ENCODE measurements at places on chromosomes 11 and 22.

GRCh38 chr22:46260038-46260437 lies 3.1 kb downstream of the PKDREJ start:
- no peak for DNase-seq

DNA sequence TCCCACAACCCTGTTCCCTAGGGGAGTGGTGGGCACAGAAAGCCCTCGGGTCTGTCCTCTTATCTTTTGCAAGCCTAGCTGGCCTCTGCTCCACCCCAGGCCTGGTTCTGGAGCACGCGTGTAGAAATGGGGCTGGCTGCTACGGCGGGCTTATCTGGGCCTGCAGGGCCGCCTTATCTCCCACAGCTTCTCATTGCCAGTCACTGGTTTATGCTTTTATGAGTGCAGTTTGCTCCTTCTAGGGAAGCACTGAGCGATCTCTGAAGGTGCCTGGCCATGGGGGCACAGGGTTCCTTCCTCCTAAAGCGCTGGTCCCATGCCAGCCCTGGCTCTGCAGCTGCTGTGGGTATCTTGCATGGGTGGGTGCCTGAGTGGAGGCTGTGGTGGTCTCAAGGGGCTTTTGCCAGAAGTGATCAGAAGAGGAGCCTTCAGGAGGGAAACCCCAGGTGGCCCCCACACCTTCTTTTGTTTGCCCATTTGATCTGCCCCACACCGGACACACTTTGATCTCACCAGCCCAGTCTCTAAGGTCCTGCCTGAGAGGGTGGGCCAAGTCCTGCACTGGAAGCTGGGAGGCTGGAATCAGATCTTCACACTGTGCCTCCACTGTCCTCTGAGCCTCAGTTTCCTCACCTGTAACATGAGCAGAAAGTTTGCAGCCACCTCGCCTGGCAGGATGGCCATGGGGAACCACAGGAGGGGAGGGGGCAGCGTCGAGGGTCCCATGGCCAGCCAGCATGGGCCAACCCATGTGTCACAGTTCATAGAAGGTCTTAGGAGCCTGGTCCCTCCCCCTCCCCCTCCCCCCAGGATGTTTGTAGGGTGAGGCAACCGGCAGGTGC lies 86.6 kb upstream of the FGF3 start:
- no peak for DNase-seq

- DNase-seq: no peak
Observed at GRCh38 chr11:128852327-128853023, 14.6 kb downstream of the KCNJ1 start.

- no peak for DNase-seq
Observed at GRCh38 chr22:50260434-50260800, 1.1 kb downstream of the MAPK12 start.

DNA sequence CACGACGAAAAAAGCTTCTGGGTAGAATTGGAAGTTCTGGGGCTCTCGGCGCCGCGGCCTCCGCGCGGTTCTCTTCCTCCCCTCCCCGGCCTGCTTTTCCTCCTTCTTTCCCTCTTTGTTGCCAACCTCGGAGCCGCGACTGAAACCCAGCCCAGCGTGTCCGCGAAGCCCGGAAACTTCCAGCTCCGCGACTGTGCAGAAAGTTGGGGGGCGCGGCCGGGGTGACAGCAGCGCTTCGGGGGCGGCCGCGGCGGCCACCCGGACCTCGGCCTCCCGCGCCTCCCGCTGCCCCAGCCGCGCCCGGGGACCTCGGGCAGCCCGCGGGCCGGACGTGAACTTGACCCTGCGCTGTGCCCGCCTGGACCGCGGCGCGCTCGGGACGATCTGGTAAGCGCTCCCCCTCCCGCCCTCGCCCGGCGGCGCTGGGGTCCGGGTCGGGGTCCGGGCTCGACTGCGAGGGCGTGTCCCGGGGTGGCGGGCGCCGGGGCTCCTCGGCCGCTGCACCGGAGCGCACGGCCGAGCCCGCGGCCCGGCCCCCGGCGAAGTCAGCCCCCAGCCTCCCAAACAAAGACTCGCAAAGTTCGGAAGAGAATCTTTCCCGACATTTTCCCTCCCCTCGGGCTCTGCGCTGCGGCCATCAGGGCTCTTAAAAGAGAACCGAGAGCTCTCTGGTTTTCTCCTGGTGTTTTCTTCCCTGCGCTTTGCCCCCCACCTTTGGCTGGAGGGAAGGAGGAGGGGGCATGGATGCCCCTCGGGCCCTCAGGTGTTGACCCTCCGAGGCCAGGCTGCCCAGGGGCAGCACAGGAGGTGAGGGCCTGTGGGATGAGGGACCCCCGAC lies 67.9 kb upstream of the WNT7B start:
- DNase-seq: no peak

DNA sequence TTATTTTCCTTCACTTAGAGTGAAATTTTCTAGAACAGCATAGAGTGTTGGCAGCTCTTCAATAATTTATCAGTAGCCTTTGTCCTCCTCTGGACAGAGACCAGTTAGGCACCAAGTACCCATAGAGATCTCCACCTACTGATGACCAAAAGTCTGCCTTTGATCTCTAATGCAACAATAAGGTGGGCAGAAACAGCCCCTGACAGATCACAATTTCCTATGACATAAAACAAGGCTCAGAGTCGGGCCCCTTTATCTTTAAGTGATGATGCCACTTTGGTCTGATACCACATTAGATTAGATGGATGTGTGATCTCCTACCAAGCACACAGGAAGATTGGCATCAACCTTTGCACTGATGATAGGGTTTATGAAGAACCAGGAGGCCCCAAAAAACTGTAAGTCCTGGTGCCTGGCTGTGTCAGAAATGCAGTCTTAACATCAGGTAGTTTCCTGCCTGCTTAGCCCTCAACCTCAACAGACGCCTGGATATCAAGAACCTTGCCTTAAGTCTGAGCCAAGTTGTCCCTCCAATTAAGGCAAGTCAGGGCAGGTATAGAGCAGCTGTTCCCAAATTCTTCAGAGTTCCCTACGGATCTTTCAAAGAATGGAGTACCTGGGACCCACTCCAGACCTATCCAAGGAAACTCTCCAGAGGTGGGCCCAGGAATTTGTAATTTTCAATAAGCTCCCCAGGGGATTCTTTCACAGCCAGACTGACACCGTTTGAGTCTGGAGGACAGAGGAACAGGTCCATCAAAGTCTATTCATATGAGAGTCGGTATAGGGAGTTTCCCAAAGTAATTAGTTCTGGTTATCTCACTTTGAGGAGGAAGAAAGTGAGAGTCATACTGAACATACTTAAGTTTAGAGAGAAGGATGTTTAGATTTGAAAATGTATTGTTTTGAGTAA lies 30.6 kb upstream of the TMPRSS4 start:
- DNase-seq: no peak

DNA sequence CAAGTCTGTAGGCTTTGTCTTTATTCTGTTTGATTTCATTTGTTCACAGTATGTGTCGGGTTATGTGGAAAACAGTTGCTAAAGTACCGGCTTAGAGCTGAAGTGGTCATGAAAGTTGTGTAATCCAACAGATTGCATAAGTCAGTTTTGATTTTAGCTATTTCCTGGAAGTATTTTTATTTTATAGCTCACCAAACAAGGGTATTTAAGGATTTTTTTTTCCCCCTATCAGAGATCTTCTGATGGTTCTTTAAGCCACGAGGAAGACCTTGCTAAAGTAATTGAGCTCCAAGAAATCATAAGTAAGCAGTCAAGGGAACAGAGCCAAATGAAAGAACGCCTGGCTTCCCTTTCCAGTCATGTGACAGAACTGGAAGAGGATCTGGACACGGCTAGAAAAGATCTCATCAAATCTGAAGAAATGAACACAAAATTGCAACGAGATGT lies 55.9 kb downstream of the PPFIA1 start:
- DNase-seq: no peak

GRCh38 chr11:33564856-33565453 lies 135.7 kb downstream of the C11orf91 start:
- peak; percentile 13 for DNase-seq

DNA sequence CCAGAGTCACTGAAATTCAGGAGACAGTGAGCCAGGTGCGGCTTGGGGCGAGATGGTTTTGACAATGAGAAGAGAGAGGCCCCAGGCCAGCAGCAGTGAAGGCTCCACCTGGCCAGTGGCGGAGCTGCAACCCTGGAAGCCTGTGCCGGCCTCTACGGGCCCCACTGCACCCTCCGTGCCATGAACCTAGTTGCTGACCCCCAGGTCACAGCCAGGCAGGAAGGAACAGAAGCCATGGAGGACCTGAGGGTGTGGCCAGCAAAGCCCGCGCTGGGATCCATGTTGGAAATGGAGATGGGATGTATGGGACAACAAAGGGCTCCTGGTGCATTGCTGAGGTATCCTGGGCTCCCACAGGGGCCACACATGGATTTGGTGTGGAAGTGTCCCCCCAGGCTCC lies 1528.5 kb downstream of the BRD1 start:
- DNase-seq: no peak

DNA sequence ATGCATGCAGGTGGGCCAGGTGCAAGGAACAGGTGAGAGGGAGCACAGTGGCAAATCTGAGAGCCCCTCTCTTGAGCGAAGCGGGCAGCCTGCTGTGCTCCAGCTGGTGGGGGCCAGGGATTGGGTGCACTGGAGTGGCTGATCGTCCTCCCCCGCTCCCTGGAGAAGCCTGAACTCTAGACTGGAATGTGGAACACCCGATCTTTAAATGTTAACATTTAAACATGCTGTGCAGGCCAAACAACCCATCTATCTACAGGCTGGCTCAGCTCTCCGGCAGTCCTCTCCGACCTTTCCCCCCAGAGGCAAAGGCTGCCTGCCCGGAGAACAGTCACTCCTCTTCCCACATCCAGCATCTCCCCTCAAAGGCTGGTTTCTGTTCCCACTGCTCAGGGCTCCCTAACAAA lies 5.1 kb downstream of the MRGPRF start:
- no peak for DNase-seq

GRCh38 chr11:69703453-69703767 lies 412 bp downstream of the FGF19 start:
- DNase-seq: no peak

GRCh38 chr11:32232516-32232915 lies 141.6 kb downstream of the RCN1 start:
- no peak for DNase-seq

- DNase-seq: no peak
Observed at GRCh38 chr11:907668-908067, 2.9 kb downstream of the CHID1 start.

DNA sequence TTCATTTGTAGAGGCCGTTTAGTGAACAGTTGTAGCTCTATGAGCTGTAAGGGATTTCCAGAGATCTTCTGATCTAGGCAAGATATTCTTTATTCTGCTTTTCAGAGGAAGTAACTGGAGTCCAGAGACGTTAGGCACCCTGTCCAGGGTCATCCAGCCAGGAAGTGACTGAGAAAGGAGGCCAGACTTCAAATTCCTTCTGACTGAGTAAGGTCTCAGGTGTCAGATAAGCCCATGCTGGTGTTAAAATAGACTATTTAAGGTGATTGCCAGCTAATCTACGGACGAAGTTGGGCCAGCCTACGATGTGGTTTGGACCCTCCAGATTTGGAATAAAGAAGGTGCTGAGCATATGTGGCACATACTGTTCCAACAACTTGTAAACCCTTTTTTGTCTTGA lies 54.6 kb downstream of the GRIK4 start:
- DNase-seq: no peak

- peak; percentile 64 for DNase-seq
Observed at GRCh38 chr11:119338318-119338890, 2.3 kb downstream of the C1QTNF5 start.

- DNase-seq: no peak
Observed at GRCh38 chr11:102139081-102139498, 28.8 kb downstream of the YAP1 start.

DNA sequence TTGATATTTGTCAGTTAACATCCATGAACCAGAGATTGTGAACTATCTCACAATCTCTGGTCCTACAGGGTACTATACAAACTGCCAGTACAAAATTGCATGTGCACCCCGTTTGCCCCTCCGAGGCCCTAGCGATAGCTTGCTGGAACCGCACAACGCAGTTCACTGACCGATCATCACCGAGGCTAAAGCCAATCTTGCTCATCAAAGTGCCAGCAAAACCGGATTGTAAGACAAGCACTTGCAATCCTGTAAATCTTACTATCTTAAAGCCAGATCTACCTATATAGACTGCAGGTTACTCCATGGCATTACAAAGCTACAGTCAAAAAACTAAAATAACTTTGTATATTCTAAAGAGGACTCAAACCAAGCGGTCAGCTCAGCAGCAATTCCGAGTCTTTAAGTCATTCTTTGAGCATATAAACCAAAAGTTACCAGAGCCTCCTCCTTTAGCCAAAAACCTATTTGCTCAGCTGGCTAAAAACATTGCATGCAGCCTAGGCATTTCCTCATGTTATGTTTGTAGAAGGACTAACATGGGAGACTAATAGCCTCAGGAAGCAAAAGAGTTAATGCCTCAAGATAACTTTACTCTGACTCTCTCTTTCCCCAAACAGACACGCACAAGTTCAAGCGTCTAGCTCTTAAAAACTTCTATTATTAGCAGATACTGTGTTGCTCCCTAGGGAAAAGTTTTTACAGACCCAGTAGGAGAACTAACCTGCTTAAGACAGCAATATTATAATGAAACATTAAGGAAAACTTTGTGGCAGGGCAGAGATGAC lies 30.7 kb upstream of the CPT1A start:
- no peak for DNase-seq

DNA sequence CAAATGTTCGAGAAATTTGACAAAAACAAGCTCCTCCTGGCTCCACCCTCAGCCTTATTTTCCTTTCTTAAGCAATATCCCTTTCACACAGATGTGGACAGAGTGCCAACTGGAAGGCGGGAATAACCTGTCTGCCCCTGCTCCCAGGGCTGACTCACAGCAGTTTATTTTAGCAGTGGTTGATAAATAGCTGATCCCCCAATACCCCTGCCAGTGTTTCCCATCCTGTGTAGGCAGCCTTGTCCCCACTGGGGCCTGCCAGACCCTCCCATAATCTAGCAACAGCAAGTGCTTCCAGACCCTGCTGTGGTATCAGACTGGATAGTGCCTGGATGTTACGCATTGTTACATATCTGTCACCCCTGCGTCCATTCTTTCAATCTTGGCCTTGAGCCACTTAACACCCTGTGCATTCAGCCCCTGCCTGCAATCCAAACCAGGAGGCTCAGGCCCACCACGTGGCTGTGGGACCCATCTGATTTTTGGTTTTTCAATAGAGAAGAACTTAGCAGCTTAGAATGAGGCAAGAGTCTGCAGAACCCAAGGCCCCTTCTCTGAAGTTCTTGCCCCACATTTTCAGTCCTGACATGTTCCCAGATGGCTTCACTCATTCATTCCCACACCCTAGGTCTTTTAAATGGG lies 53.7 kb downstream of the PARVA start:
- no peak for DNase-seq

- DNase-seq: no peak
Observed at GRCh38 chr11:83054001-83054400, 17.7 kb downstream of the RAB30 start.

GRCh38 chr11:67700548-67701262 lies 26.3 kb upstream of the ALDH3B2 start:
- DNase-seq: no peak

GRCh38 chr11:3738241-3738640 lies 59.1 kb downstream of the NUP98 start:
- DNase-seq: no peak

Measured in SK-N-DZ (cell line).